ENCODE measurements at places on chromosomes 1 and 21.

DNA sequence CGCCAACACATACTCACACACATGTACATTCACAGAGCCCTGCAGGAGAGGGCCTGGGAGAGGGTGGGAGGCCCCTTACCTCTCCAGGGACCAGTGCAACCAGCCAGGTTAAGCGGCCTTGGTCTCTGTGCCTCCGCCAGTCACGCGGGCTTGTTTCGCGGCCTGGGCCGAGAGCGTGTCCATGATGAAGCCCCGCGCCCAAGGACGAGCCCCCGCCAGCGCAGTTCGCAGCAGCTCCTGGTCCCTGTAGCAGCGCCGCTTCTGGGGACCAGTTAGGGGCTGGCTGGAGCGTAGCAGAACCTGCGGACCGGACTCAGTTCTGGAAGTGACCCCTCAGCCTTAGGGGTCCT, 7.3 kb upstream of the FAM167B start:
- no peak for DNase-seq

DNA sequence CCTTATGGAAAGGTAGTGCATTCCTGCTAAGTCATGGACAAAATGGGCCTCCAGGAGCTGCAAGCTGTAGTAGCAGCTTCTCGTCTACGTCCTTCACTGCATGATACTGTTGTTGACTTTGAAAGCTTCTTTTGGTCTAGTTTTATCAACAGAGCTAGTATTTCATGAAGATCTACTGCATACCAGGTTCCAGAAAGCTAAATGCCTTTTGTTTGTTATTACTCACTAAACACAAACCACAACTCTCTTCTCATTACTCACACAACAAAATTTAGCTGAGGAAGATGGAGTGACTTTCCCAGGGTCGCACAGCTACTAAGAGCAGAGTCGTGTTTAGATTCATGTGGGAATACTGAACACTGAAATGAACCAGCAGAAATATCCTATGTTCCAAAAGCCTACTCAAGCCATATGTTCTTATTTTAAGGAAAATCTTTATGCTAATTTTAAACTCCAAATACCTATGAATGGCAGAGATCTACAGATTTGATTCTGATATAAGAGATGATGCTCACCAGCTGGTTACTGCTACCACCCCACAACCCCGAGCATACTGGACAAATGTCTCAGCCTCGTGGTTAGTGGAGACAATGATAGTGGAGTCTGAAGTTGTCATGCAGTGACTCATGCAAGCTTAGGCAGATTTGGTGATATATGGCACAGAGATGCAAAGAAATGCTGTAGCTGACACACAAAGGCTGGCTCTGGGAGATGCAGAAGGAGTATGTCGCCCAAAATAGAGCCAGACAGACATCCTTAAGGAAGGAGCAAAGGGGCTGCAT, 20.6 kb downstream of the PGBD2 start:
- no peak for DNase-seq

DNA sequence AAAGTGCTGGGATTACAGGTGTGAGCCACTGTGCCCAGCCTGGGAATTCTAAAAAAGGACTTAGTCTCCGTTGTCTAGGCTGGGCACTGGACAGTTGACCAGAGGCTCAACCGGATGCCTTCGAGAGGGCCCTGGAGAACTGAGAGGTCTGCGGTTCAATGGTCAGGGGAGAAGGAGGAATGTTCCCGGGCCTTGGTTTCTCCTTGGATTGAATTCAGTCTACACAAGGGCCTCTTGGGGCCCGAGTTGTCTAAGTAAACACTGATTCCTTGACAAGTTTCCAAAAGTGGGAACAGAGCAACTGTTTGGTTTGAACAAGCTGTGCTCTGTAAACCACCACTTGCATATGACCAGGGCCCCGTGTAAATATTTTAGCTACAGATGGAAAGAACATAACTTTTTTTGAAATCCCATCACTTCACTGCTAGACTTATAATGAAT, 29.1 kb upstream of the CAPZB start:
- DNase-seq, result no peak

GRCh38 chr21:15893902-15894301, 164.1 kb downstream of the USP25 start:
- DNase-seq, result no peak

DNA sequence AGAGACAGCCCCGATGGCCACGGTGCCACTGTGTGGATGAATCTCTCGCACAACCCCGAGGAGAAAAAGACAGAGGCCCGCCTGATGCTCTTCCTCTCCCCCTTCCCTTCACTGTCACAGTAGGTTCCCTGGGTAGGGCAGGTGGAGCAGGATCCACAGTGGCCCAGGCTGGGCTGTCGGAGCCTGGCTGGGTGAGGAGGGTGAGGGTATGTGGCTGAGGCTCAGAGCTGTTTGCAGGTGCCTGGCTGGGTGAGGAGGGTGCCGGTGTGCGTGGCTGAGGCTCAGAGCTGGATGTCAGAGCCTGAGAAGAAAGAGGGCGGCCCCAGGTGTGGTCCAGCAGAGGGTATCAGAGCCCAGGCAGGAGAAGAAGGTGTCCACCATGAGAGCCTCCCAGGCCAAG, 2.7 kb downstream of the CFAP74 start:
- DNase-seq, result no peak

- no peak for DNase-seq
These were observed 194.8 kb downstream of the PTPRU start for GRCh38 chr1:29431138-29431537.

- no peak for DNase-seq
These were observed 100.0 kb upstream of the SLC25A33 start for GRCh38 chr1:9439074-9439761.

GRCh38 chr1:86226204-86226603, 69.6 kb upstream of the COL24A1 start:
- DNase-seq, result no peak

GRCh38 chr1:174160109-174160473, 771 bp downstream of the RABGAP1L start:
- peak; percentile 74 for DNase-seq

DNA sequence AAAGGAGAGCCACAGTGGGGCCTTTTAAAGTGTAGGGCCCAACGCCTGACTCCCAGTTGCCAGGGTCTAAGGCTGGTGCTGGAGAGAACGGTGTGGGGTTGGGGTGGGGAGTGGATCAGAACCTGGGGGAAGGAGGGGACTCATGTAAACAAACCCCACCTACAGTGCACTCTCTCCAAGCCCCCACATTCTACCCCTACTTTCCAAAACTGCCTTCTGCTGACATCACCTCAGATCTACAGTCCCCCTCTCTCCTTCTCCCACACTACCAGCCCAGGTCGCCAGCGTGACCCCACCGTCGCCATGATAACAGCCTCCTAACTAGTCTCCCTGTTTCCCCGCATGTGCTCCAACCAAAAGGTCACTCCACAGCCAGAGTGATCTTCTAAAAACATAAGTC, 26.6 kb downstream of the TNNT2 start:
- no peak for DNase-seq

- DNase-seq, result no peak
These were observed 22.8 kb upstream of the ZBTB21 start for GRCh38 chr21:42032968-42033367.

DNA sequence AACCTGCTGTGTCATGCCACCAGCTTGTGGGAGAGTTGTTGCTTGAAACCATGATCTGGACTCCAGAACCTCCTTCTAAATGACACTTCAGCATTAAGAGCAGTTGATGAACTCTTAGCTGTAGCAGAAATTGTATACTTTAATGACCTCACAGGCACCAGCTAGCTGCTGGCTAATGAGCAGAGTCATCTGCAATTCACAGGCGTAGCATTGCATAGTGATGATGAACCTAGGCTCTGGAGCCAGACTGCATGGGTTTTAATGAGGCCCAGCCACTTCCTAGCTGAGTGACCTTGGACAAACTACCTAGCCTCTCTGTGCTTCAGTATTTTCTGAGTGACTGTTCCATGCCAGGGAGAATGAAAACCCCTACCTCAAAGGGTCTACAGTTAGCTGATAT, 407.1 kb downstream of the LMO4 start:
- no peak for DNase-seq

- no peak for DNase-seq
These were observed 1.9 kb downstream of the OR2B11 start for GRCh38 chr1:247456021-247456420.

DNA sequence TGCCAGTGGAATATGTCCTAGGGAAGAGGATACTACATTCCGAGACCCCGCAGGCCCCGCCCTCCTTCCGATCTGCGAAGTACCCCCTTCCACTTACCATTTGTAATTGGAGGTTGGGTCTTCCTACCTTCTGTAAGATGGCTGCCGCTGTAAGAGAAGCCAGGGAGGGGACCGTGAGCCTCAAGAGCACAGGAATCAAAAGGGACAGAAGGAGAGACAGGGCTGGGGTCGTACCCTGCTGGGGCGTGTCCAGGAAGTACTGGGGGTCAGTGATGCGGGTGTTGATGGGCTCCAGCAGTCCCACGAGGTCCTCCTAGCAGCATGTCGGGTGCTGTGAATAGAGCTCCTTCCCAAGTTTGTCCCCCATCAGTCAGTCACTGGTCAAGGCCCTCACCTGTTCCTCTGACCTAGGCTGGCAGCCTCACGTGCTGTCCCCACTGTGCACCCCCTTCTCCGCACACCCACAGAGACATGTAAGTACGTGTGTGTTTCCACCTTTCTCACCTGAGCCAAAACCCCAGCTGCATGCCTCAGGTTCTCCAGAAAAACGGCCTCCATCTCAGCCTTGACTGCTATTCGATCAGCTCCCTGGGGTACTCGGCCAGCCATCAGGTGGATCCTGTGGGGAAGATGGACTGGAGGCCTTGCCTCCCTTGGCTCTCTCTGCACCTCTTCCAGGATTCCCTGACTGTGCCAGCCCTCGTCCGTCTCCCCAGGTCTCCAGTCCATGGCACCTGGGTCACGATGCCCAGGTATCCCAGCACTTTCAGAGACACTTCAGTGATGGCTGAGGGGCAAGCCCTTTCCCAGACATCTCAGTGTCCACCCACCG, 1.8 kb downstream of the HYI start:
- no peak for DNase-seq

GRCh38 chr1:56824271-56824670, 5.1 kb upstream of the FYB2 start:
- no peak for DNase-seq

- DNase-seq, result no peak
These were observed 2.3 kb downstream of the IL20 start for GRCh38 chr1:206867716-206868115.

DNA sequence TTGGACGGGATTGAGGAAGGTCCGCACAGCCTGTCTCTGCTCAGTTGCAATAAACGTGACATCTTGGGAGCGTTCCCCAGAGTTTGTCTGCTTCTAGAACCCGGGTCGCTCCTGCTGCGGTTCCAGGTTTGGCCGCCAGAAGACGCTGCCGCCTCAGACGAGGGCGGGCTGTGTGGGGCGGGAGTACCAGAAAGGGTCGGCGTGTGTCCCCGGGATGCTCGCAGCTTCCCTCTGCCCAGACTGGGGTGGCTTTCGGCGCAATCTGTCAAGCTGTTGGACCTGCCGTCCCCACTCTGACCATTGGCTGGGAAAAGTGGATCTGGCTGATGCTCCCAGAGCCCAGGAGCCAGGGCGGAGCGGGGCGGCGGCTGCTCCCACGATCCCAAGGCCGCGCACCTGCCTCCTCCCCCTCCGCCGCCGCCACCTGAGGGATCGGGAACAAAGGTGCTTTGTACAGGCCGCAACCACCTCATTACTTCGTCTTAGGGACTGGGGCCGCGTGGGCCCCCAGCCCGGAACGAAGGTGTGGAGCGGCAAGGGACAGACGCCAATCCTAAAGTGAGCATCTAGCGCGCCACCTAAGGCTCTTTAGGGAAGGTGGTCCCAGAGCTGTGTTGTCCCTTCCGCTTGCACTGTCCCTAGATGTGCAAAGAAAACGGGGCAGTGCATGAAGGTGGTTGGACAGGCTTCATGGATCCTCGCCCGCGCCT, 683 bp upstream of the EFNA4 start:
- DNase-seq, result peak; percentile 90

- no peak for DNase-seq
These were observed 87.7 kb upstream of the COL6A1 start for GRCh38 chr21:45893740-45894449.

GRCh38 chr21:27145134-27145798, 178.4 kb upstream of the ADAMTS5 start:
- no peak for DNase-seq

GRCh38 chr21:43209575-43210453, 41.0 kb downstream of the CRYAA start:
- DNase-seq, result peak; percentile 39

- DNase-seq, result no peak
These were observed 136.1 kb upstream of the JUN start for GRCh38 chr1:58919959-58920321.

GRCh38 chr1:192951691-192952460, 107.3 kb downstream of the UCHL5 start:
- no peak for DNase-seq

GRCh38 chr1:29687166-29687565, 450.8 kb downstream of the PTPRU start:
- no peak for DNase-seq

DNA sequence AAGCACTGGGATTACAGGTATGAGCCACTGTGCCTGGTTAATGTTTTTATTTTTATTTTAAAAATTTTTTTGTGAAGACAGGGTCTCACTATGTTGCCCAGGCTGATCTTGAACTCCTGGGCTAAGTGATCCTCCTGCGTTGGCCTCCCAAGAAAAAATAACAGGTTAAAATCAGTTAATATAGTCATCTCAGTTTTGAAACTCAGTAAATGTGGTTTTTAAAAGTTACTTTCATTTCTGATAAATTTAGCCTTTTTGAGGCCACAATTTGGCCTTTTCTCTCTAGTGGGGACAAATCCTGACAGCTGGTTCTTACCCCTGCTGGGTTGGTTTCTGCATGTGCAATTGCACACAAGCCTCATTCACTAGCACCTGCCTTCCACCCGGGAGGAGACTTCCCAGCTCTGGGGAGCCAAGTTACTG, 13.3 kb downstream of the PMF1 start:
- DNase-seq, result no peak

- DNase-seq, result no peak
These were observed 7.9 kb downstream of the ITSN1 start for GRCh38 chr21:33650230-33650629.

- no peak for DNase-seq
These were observed 48.6 kb upstream of the ATF3 start for GRCh38 chr1:212559929-212560328.

- no peak for DNase-seq
These were observed 155.2 kb downstream of the GABPA start for GRCh38 chr21:25890001-25890400.

GRCh38 chr1:15154480-15155036, 1.0 kb downstream of the TMEM51 start:
- no peak for DNase-seq

- DNase-seq, result no peak
These were observed 14.1 kb upstream of the TIAM1 start for GRCh38 chr21:31358158-31358557.

GRCh38 chr21:37848721-37849490, 67.4 kb downstream of the KCNJ6 start:
- DNase-seq, result no peak
